T-cell (primary cell): ENCODE measurements at places on chromosomes 1 and 21. TPM values are rescaled to one million over a fixed set of nuclear protein-coding genes. Genes with fewer than 3 reads are reported as not detected.

HSD3B1 gene
- total RNA-seq: not detected

GPATCH4 gene
- total RNA-seq: 41.6 TPM

DNA sequence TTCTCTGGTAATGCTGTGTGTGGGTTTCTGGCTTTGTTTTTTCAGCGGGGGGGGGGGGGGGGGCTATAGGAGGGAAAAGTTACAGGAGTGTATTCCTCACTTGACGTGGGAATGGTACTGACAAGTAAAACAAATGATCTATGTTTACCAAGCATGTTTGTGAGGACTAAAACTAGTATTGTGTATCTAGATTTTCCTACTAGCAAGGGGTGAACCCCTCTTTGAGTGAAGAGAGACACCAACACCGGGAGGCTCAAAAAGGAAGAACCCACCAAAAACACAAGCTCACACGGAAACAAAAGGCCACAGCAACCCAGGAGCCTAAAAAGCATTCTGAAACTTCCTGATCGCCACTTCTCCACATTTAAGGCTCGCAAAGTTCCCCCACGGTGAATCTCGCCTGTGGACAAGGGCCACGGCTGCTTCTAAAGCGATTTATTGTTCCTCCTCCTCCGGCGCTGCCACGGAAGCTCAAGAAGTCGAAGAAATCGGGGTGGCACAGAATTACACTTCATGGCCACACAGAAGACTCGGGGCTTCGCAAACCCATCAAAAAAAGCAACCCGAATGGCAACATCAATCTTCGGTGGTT lies 703 bp downstream of the PUM1 start:
- DNase-seq: no peak
- H3K4me1 ChIP-seq: peaks cover 34% of the 10 kb centered on the region
- no peaks in the 10 kb centered on the region for H3K27me3 ChIP-seq
- peak overlapping the region; percentile 92 for H3K27ac ChIP-seq
- H3K4me3 ChIP-seq: peak overlapping the region; percentile 73

NPR1 gene
- total RNA-seq: 0.23 TPM

SHISA4 gene
- 0.38 TPM for total RNA-seq

CELA2B gene
- total RNA-seq: not detected

KRTAP19-3 gene
- total RNA-seq: not detected

GRCh38 chr21:40841524-40842196 lies 5.3 kb downstream of the DSCAM start:
- no peak for DNase-seq
- peaks cover 16% of the 10 kb centered on the region for H3K27me3 ChIP-seq
- no peaks in the 10 kb centered on the region for H3K36me3 ChIP-seq
- no peak overlapping the region for H3K27ac ChIP-seq
- H3K4me3 ChIP-seq: no peak overlapping the region
- no peaks in the 10 kb centered on the region for H3K4me1 ChIP-seq

DNA sequence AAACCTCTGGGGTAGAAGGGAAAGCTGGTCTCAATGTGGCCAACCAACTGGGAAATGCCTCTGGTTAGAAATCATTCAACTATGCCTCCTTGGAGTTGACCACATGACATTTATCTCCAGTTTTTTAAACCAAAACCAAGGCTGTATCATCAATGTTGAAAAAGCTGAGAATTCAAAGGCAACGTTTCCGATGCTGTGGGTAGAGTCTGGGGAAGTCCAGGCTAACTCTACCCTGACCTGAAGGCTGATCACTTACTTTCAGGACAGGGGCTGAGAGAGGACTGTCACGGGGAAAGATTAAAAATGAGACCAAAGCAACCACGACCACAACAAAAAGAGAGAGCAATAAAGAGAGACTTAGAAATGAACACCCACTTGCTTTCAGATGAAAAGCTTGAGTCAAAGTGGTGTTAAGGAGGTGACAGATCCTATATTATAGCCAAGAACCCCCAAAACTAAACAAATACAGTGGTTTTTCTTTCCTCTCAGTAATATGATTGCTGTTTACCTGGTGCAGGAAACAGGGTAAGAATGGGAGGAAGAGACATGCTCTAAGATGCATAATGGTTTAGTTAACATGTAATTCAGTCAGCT lies 90.8 kb upstream of the TNFSF4 start:
- no peaks in the 10 kb centered on the region for H3K36me3 ChIP-seq
- H3K4me3 ChIP-seq: no peak overlapping the region
- no peak overlapping the region for H3K27ac ChIP-seq
- no peaks in the 10 kb centered on the region for H3K27me3 ChIP-seq
- no peak for DNase-seq
- peaks cover 4% of the 10 kb centered on the region for H3K4me1 ChIP-seq

DNA sequence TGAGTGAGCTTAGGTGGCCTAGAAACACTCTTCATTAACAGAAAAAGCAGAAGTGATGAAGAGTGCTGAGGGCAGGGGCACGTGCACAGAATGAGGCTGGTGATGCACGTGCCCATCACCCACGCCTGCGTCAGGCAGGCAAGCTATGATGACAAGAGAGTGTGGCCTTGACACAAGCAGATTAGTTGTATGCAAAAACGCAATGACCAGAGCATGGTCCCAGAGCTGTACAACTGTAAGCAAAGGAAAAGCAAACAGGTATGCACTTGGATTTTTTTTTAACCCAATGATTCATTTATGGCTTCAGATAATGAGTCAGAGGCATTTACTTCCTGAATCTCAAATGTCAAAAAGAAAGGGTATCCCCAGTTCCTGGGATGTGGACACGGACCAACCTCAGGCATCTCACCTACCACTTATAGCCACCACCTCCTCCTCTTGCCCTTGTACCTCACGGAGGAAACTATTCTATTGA lies 9.1 kb upstream of the TMEM61 start:
- H3K27me3 ChIP-seq: peaks cover 18% of the 10 kb centered on the region
- H3K27ac ChIP-seq: no peak overlapping the region
- H3K4me3 ChIP-seq: no peak overlapping the region
- DNase-seq: no peak
- H3K36me3 ChIP-seq: no peaks in the 10 kb centered on the region
- H3K4me1 ChIP-seq: no peaks in the 10 kb centered on the region

GRCh38 chr1:15852036-15852827 lies 4.7 kb downstream of the SPEN start:
- H3K27ac ChIP-seq: no peak overlapping the region
- no peaks in the 10 kb centered on the region for H3K36me3 ChIP-seq
- no peak overlapping the region for H3K4me3 ChIP-seq

- no peak overlapping the region for H3K4me3 ChIP-seq
- no peaks in the 10 kb centered on the region for H3K36me3 ChIP-seq
- peaks cover 38% of the 10 kb centered on the region for H3K4me1 ChIP-seq
- peak overlapping the region; percentile 91 for H3K27ac ChIP-seq
Measured at GRCh38 chr1:198610362-198610761, 28.5 kb upstream of the PTPRC start.

ATP5PO gene
- total RNA-seq: 137 TPM

DNA sequence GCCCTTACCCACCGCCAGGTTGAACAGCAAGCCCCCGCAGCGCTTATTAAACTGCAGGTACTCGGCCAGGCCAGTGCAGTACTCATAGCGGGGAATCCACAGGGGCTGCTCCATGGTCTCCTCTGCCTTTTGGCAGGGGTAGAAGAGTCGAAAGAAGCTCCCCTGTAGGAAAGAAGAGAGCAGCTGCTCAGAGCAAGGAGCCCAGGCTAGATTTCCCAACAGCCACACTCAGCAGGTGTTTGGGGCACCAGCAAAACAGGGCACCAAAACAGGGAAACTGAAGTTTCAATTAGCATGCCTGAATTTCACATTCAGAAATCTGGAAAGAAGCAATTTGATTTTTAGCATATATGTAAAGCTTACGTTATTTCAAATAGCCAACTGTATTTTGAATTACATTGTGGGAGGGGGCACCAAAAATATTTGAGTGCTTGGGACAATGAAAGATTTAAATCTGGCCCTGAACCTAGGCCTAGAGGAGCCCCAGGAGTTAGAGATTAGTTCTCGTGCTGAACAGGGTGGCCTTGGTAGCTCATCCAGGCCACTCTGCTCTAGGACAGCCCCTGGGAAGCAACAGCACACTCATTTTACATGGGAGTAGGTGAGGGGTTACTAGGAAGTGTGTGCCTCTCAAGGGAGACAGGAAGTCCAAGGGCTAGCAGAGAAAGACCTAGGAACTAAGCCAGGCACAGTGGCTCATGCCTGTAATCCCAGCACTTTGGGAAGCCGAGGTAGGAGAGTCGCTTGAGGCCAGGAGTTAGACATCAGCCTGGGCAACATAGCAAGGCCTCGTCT lies 8.2 kb downstream of the PAFAH2 start:
- no peaks in the 10 kb centered on the region for H3K36me3 ChIP-seq
- H3K4me1 ChIP-seq: peaks cover 32% of the 10 kb centered on the region
- peak overlapping the region; percentile 69 for H3K27ac ChIP-seq
- no peaks in the 10 kb centered on the region for H3K27me3 ChIP-seq

- H3K27ac ChIP-seq: no peak overlapping the region
- no peaks in the 10 kb centered on the region for H3K27me3 ChIP-seq
- no peak overlapping the region for H3K4me3 ChIP-seq
- no peak for DNase-seq
Measured at GRCh38 chr1:80565406-80565805, 1235.3 kb upstream of the ADGRL2 start.

DNA sequence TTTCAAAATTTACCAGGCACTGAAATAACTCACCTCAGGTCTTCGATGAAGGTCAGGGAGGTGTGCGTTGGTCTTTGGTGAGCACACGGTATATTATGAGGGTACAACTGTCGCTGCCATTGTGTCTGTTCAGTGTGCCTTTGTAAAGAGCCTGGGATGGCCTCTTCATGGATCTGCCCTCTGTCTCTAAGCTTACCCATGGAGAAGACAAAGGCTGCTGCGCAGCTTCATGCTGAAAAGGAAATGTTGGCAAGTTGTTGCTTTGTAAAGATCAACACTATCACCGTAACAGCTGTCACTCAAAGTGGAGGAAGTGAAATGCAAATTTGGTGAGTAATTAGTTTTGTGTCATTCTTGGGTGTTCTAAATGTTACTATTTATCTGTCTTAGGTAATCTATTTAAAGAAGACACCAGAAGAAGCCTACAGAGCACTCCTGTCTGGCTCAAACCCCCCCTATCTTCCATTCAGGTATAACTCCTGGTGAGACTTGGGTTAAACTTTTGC lies 71.6 kb downstream of the CDC14A start:
- DNase-seq: no peak
- peaks cover under 1% of the 10 kb centered on the region for H3K36me3 ChIP-seq
- H3K27me3 ChIP-seq: no peaks in the 10 kb centered on the region
- peak overlapping the region; percentile 71 for H3K27ac ChIP-seq
- peaks cover 30% of the 10 kb centered on the region for H3K4me1 ChIP-seq

GRCh38 chr1:43454270-43455011 lies 710 bp upstream of the HYI start:
- H3K4me1 ChIP-seq: no peaks in the 10 kb centered on the region
- peak overlapping the region; percentile 54 for H3K4me3 ChIP-seq
- DNase-seq: peak; percentile 45
- H3K27me3 ChIP-seq: no peaks in the 10 kb centered on the region
- H3K36me3 ChIP-seq: no peaks in the 10 kb centered on the region

BRINP2 gene
- total RNA-seq: 0.06 TPM

DNA sequence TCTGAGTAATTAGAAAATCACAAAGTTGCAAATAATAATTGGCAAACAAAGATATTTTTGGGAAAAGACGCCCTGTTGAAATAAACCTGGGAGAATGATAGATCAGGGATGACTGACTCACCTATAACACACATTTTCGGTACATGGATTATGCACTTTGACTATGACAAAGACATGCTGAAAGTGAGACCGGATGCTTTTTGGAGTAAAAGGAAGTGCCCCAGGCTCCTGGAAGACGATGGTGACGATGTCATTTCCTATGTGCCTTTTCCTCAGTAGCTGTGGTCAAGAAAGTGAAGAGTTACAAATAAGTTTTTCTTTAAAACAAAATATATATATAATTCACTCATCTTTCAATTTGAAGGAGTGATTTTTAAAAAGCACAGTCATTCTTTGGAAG lies 158.7 kb downstream of the SIPA1L2 start:
- H3K4me3 ChIP-seq: no peak overlapping the region
- H3K27me3 ChIP-seq: no peaks in the 10 kb centered on the region
- DNase-seq: no peak
- H3K36me3 ChIP-seq: no peaks in the 10 kb centered on the region
- no peak overlapping the region for H3K27ac ChIP-seq

KRTAP19-1 gene
- total RNA-seq: not detected

- DNase-seq: no peak
- H3K4me1 ChIP-seq: no peaks in the 10 kb centered on the region
- no peak overlapping the region for H3K4me3 ChIP-seq
Measured at GRCh38 chr1:186575348-186575747, 104.9 kb downstream of the PTGS2 start.

- peaks cover 14% of the 10 kb centered on the region for H3K4me1 ChIP-seq
- H3K27me3 ChIP-seq: no peaks in the 10 kb centered on the region
- no peaks in the 10 kb centered on the region for H3K36me3 ChIP-seq
- no peak for DNase-seq
- H3K27ac ChIP-seq: no peak overlapping the region
- no peak overlapping the region for H3K4me3 ChIP-seq
Measured at GRCh38 chr1:109796484-109797302, 33.0 kb upstream of the EPS8L3 start.
